ENCODE measurements at places on chromosomes 3 and 15. TPM values are rescaled to one million over a fixed set of nuclear protein-coding genes. Genes with fewer than 3 reads are reported as not detected.

Gene AP3B2
- 0.23 TPM for total RNA-seq

Gene FEM1B
- total RNA-seq: 35.3 TPM

Gene TUSC7
- total RNA-seq: not detected

Gene MUSTN1
- total RNA-seq: not detected

Gene IGSF11
- not detected for total RNA-seq

Gene ZNF385D
- total RNA-seq: not detected

Gene HHLA2
- 0.05 TPM for total RNA-seq

Gene PIF1
- 5.8 TPM for total RNA-seq

Gene ARHGEF26
- 3.6 TPM for total RNA-seq

Gene ELL3
- total RNA-seq: 2.7 TPM

Gene DLEC1
- total RNA-seq: under 0.01 TPM

Gene CYP8B1
- not detected for total RNA-seq

Gene CHRD
- total RNA-seq: 0.55 TPM

Gene PDE8A
- total RNA-seq: 29.2 TPM

Gene MASP1
- total RNA-seq: 25.5 TPM

Gene CCDC66
- 23.5 TPM for total RNA-seq

Gene CCDC39
- not detected for total RNA-seq

Gene GRK7
- total RNA-seq: 0.05 TPM

Gene PPP1R14D
- not detected for total RNA-seq

Gene COL6A6
- 0.30 TPM for total RNA-seq

Gene P4HTM
- 34.6 TPM for total RNA-seq

Gene CCR3
- not detected for total RNA-seq

Gene GATM
- total RNA-seq: 0.28 TPM

Gene PLIN1
- total RNA-seq: 0.30 TPM

Gene CPB1
- total RNA-seq: not detected

Gene MYO9A
- 43.6 TPM for total RNA-seq

Gene SLCO3A1
- 0.30 TPM for total RNA-seq

Gene CFAP91
- 1.8 TPM for total RNA-seq

Gene PLSCR5
- total RNA-seq: not detected

Gene RCN2
- total RNA-seq: 138 TPM

Gene SLC22A13
- total RNA-seq: 1.6 TPM

Gene MYO5C
- 0.23 TPM for total RNA-seq

Gene ADCY5
- 1.3 TPM for total RNA-seq

Gene ROPN1
- total RNA-seq: not detected

Gene DZIP1L
- total RNA-seq: 25.2 TPM

Gene NAALADL2
- 17.8 TPM for total RNA-seq

Gene UNC13C
- total RNA-seq: not detected

Gene ANKRD34C
- not detected for total RNA-seq

Gene ROBO1
- total RNA-seq: 111 TPM

Gene CAPN3
- 4.2 TPM for total RNA-seq

Gene ZKSCAN7
- total RNA-seq: 8.6 TPM

Gene GOLGA8S
- total RNA-seq: not detected

Gene PARP6
- 14.7 TPM for total RNA-seq

Gene CHRNB4
- total RNA-seq: not detected

Gene STRA6
- total RNA-seq: 47.2 TPM

Gene LYZL4
- not detected for total RNA-seq

Gene PIGBOS1
- 5.5 TPM for total RNA-seq

Gene SLC9C1
- total RNA-seq: 0.30 TPM

Gene NR2E3
- total RNA-seq: under 0.01 TPM

Gene SPESP1
- 6.0 TPM for total RNA-seq

Gene CADPS
- total RNA-seq: 16.9 TPM

Gene B2M
- 2,217 TPM for total RNA-seq

Gene CCR2
- total RNA-seq: not detected

Gene P2RY12
- not detected for total RNA-seq

Gene TPRG1
- 0.30 TPM for total RNA-seq

Gene C3orf22
- not detected for total RNA-seq

Gene NEK4
- total RNA-seq: 27.4 TPM

Gene CHCHD6
- 14.0 TPM for total RNA-seq

Gene CRYBG3
- total RNA-seq: 46.2 TPM

All from smooth muscle cell of the umbilical artery (primary cell).